RPMI8226 (cell line): ENCODE measurements at places on chromosomes 3 and 15.

- no peak for DNase-seq
Measured at GRCh38 chr3:172257648-172258400, 190.4 kb downstream of the GHSR start.

DNA sequence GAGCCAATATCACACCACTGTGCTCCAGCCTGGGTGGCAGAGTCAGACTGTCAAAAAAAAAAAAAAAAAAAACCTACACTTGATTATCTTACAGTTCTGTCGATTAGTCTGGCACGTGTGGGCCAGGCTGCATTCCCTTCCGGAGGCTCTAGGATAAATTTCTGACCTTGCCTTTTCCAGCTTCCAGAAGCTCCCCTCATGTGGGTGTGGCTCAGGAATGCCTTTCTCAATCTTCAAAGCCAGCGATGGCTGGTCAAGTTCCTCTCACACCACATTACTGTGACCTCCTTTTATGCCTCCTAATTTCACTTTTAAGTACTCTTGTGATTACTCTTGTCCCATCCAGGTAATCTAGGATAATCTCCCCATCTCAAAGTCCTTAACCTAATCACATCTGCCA, 58.2 kb upstream of the DUT start:
- DNase-seq = no peak

- DNase-seq = no peak
Measured at GRCh38 chr15:41647262-41647661, 12.9 kb upstream of the MGA start.

GRCh38 chr15:33584797-33585196, 274.0 kb downstream of the RYR3 start:
- DNase-seq = no peak

DNA sequence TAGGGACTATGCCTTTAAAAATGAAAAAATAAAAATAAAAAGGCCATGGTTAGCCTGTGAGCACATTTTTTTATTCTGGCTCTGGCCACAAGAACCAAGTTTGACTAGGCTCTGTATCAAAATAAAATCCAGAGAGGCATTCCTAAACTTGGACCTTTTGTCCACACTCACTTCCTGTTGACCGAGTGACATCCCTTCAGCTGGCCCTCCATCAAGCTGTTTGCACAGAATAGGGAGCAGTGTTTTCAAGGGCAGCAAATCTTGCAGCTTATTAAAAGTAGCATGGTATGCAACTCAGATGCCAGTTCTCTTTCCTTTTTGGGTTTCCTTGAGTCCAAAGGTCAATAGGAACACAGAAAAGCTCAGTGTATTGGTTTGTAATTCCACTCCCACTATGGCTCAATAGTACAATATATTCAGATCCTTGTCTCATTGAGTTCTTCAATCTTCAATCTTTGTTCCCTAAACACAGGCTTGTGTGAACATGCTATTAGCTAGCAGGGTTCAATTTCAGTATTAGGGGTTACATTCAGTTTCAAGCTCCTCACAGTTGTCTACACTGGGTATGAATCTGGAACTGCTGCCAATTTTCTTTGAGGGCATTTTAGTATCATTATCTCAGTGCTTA, 244.5 kb downstream of the RBMS3 start:
- DNase-seq = no peak

DNA sequence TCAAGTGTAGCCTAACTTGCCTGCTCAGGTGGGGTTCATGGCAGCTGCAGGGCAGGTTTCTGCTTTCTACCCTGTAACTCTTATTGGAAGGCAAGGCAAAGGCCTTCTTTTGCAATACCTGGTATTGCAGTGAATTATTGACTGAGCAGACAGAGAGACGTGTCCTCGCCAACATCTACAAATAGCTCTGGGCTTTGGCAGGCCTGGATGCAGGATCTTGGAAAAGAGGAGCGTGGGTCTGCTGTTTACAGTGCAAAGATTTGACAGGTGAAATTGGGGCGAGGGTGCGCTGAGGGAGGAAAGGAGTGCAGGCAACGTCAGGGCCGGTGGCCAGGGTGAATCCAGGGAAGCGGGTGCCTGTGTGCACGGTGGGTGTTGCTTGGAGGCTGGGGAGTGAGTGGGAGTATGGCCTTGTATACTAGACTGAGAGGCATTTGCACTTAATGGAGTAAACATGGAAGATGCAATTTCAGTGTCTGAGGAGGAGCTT, 44.5 kb downstream of the ST6GAL1 start:
- no peak for DNase-seq

- DNase-seq = no peak
Measured at GRCh38 chr15:62068810-62069167, 2.0 kb downstream of the C2CD4A start.

DNA sequence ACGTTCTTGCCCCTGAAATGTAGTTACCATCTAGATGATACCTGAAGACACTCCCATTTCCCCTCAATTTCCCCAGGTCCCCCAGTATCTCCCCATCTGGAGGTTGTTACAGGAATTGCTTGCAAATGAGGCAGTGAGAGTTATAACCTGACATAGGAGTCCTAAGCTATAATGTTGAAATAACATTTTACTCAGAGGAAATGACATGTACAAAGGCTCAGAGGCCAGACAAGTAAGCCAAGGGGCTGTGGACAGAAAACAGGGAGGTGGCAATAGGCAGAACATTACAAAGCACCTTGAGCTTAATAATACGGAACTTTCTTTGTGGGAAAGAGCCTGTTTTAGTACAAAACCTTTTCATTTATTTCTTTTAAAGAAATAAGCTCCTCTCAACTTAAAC, 171.9 kb downstream of the FRMD5 start:
- no peak for DNase-seq

- no peak for DNase-seq
Measured at GRCh38 chr3:66211779-66212178, 9.0 kb upstream of the SLC25A26 start.

GRCh38 chr15:60838206-60838605, 359.3 kb upstream of the ICE2 start:
- DNase-seq = no peak

- DNase-seq = no peak
Measured at GRCh38 chr3:177515786-177516157, 318.5 kb upstream of the TBL1XR1 start.

GRCh38 chr3:172332256-172333041, 115.8 kb downstream of the GHSR start:
- peak; percentile 70 for DNase-seq

- no peak for DNase-seq
Measured at GRCh38 chr3:124063197-124063909, 71.4 kb upstream of the ROPN1 start.

GRCh38 chr3:158936530-158937113, 134.8 kb downstream of the MFSD1 start:
- no peak for DNase-seq

- no peak for DNase-seq
Measured at GRCh38 chr3:100537646-100538338, 45.4 kb downstream of the TMEM45A start.

DNA sequence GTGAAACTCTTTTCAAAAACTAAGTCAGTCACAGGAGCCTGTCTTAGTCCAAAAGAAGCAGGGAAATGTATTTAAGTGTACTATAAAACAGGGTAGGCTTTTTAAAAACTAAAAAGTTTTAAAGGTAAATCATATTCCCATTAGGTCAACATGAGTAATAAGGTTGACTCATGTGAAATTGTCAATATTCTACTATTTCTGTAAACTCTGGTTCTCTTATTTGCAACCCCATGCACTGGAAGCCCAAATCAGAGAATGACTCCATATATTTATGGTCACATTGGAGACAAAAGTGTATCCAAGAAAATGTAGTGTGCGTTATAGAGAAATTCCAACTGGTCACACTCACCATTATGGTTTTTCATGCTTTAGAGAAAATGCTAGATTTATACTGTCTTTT, 600.3 kb upstream of the TGFBR2 start:
- DNase-seq = no peak

GRCh38 chr3:42699511-42699971, 3.1 kb downstream of the HHATL start:
- no peak for DNase-seq

GRCh38 chr3:122263974-122264588, 61.0 kb upstream of the CSTA start:
- DNase-seq = no peak

- DNase-seq = no peak
Measured at GRCh38 chr15:36810656-36811449, 231.4 kb downstream of the CDIN1 start.

GRCh38 chr3:114841515-114841914, 305.6 kb downstream of the ZBTB20 start:
- DNase-seq = no peak

- no peak for DNase-seq
Measured at GRCh38 chr15:69806287-69806915, 291.3 kb downstream of the TLE3 start.

DNA sequence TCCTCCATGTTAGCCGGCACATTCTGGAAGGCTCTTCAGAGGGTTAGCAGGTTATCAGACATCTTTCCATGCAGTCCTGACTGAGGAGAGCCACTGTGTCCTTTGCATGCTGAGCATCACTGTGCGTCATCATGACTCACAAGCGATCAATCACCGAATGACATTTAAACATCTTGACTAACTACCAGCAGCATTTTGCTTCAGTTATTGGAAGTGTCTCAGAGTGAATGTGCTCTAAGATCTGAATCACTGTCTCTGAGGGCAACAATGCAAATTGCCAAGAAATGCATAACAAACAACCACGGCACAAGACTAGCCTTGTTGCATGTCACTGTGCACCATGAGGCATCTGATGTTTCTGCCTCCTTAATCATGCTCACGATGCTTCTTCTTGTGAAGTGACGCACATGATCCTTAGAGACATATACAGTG, 18.3 kb upstream of the ATP8B4 start:
- DNase-seq = no peak

GRCh38 chr3:9916346-9916733, 558 bp upstream of the IL17RC start:
- DNase-seq = no peak

DNA sequence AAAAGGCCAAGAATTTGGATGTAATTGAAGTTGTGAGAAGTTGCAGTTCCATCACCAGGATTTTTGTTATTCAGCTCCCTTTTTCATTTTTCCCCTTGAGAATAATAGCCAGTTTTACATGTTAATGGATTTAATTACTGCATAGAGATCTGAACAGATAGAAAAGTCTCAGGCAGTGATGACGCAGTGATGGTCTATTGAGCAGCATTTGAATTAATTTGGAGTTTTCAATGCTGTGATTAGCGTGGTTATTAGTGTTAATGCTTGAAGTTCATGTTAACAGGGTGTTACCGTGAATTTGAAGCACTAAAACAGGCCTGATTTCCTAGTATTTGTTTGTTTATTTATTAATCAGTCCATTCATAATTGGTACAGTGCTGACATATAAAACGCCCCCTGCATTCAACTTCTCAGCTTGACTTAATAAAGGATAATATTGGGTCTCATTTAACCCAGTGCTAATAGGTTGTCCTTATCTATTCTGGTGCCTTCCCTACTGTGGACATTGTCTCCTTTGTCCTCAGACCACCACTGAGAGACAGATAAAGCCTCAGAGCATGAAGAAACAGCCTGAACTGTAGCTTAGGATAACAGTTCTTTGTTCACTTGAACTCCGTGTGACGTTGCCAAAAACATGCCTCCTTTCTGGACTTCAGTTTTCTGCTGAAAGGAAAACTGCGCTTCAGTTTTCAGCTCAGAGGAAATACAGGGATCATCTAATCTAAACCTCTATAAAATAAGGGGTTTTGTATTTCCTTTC, 82.4 kb downstream of the RTP4 start:
- DNase-seq = no peak

- DNase-seq = no peak
Measured at GRCh38 chr15:36932070-36932469, 168.3 kb downstream of the MEIS2 start.

DNA sequence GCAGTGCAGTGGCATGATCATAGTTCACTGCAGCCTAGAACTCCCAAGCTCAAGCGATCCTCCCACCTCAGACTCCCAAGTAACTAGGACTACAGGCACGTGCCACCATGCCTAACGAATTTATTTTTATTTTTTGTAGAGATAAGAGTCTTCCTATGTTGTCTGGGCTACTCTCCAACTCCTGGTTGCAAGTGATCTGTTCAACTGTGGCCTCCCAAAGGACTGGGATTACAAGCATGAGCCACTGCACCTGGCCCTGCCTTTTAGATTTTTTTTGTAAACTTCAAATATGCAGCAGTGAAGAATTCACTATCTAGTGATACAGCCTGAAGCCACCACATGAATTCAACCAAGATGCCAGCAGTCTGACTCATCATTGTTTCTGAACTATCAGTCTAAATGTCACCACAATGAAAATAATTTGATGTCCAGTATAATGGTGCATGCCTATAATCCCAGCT, 32.7 kb downstream of the UBXN7 start:
- DNase-seq = no peak

DNA sequence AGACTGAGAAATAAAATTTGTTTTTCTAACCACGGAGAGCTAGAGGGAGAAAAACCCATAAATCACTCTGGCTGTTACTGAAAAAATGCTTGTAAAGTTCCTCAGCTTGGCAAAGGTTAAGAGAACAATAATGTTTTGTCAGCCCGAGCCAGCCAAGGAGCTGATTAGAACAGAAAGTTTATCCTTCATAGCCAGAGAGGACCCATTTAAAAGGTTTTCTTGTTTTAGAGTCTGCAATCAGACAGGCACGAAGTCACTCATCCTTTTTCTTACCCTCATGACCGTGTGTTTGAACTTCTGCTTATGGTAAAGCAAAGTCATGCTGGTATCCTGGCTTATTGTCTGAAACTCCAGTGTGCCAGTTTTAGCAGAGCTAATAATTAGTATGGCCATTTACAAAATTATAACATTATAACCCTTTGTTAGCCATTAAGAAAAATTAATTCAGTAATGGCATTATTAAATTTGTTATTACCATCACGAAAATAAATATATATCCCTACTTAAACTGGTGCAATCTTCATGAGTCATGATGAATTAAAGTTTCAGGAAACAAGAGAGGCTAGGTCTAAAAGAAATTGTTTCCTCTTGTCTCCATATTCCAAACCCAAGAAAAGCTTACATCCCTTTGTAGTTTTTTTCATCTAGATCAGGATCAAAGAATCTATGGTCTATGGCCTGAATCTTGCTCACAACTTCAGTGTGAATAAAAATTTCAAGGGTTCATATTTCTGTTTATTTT, 13.5 kb upstream of the STXBP5L start:
- DNase-seq = no peak

GRCh38 chr15:44298878-44299277, 10.4 kb downstream of the GOLM2 start:
- DNase-seq = peak; percentile 13

GRCh38 chr3:98574132-98574531, 19.3 kb downstream of the CPOX start:
- no peak for DNase-seq
